ENCODE measurements at places on chromosomes 6 and 20. TPM values are rescaled to one million over a fixed set of nuclear protein-coding genes. Genes with fewer than 3 reads are reported as not detected.

The HSPA1L gene
- total RNA-seq = 0.59 TPM

The OLIG3 gene
- total RNA-seq = not detected

The IMPG1 gene
- total RNA-seq = not detected

DNA sequence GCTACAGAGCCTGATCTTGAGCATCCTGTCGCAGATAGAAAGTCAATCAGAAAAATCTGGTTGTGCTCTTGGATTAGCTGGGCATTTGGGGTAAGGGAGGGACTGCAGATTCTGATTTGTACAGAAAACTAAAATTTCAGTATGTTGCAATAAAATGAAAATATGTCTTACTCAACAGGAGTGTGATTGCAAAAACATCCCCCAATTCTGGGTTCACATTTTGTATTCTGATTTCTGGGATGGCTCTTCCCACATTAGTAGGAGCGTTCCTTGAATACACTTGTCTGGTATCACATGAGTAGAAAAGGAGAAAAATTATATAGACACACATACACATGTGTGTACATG lies 40.5 kb downstream of the PANK2 start:
- no peak for DNase-seq

DNA sequence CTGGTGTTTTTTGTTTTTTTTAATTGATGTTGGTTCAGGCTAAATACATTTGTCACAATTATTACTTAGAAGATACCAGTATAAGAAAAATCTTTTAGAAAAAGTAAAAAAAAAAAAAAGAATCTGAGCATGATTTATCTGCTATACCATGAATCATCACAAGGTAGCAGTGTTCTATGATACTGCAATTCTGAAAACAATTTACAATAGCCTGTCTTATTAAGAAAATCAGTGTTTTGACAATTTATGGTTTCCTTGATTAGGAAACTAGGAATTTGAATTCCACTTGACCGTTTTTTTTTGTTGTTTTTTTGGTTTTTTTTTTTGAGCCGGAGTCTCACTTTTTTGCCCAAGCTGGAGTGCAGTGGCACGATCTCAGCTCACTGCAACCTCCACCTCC lies 9.3 kb upstream of the MAK start:
- DNase-seq = no peak

DNA sequence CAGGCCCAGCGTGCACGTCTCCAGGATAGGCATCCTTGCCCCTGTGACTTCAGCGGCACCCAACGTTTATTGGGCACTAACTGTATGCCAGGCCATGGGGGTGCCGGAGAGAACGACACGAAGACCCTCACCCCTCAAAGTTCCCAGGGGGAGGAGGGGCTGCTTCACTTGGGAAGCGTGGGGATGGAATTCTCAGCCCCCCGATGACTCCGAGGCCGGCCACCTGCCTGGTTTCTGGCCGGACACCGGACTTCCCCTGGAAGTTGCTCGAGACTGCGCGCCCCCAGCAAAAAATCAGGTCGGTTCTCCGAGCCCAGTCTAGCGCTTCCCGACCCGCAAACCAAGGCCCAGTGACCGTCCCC lies 275 bp upstream of the MAVS start:
- DNase-seq = peak; percentile 46

DNA sequence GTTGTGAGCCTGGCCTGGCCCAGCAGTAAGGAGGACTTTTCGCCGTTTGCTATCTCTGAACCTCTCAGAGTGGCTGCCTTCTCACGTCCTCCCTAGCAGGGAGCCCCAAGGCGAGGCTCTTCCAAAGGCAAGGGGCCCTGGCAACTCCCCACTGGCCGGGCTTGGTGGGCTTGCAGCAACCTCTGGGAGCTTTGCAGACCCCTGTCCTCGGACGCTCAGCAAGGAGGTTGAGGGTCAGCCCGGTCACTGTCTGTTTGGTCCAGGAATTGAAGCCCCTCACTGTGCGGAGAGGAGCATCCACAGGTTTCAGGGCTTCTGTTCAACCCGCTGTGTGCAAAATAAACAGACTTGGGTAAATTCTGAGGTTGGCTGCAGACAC lies 28.2 kb upstream of the TBXT start:
- no peak for DNase-seq

GRCh38 chr6:143187238-143187923 lies 126.7 kb downstream of the AIG1 start:
- no peak for DNase-seq

GRCh38 chr20:63520934-63521601 lies 503 bp downstream of the PPDPF start:
- DNase-seq = peak; percentile 43

DNA sequence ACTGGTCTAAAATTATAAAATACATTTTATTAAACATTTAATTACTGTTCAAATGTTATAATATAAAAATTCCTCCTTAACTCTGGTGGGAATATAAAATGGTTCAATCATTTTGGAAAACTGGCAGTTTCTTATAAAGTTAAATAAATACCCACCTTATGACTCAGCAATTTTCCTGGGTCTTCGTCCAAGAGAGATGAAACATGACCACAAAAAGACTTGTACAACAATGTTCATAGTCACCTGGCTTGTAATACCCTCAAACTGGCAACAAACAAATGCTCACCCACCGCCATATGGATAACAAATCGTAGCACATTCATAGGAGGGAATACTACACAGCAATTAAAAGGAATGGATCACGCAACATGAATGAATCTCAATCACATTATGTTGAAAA lies 66.0 kb upstream of the RIN2 start:
- DNase-seq = no peak

- DNase-seq = no peak
Observed at GRCh38 chr20:40669692-40670091, 19.3 kb downstream of the MAFB start.

DNA sequence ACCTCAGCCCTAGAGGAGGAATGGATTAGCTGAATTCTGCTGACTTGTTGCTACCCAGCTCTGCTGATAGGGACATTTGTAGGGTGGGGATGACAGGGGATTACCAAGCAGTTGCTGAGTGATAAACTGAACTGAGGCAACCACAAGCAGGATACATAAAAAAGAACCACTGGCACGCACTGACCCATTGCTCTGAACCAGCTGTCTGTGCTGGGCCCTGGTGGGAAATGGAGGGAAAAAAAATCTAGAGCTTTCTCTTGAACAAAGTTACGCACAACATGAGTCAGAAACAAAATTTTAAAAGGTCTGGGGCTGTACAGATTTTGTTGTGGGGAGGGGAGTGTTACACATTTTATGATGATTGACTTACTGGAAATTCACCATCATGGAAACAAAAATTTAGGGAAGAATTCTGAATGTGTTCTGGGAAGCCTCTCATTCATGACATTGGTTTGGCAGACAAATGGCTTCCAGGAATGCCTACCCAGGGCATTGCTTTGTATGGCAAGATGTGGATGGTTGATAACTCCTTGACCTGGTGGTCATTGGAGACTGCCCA lies 37.7 kb downstream of the FOXO3 start:
- no peak for DNase-seq

- DNase-seq = no peak
Observed at GRCh38 chr6:73177221-73177944, 47.9 kb downstream of the KHDC1L start.

DNA sequence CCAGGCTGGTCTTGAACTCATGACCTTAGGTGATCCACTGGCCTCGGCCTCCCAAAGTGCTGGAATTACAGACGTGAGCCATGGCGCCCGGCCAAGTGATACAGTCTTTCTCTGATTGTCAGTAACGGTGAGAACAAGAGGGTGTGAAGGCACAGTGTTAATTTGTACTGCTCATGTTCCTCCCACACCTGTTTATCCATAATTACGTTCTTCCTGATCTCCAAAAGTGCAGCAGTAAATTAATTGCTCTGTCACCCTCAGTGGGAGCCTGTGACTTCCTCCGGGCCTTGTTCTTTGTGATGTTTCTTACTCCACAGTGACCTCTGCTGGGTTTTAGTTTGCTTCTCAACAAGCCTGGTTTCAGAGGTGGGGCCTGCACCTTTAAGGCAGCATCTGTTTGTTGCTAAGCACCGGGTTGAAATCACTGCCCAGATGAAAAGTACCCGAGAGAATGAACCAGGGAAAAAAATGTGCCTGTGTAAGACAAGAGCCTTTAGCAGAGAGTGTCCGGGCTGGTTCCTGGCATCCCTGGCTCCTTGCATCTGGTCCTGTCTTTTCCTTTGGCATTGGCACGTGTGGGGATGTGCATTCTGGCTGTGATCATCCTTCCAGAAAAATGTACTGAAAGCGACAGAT lies 89.1 kb upstream of the CLDN20 start:
- DNase-seq = peak; percentile 35

DNA sequence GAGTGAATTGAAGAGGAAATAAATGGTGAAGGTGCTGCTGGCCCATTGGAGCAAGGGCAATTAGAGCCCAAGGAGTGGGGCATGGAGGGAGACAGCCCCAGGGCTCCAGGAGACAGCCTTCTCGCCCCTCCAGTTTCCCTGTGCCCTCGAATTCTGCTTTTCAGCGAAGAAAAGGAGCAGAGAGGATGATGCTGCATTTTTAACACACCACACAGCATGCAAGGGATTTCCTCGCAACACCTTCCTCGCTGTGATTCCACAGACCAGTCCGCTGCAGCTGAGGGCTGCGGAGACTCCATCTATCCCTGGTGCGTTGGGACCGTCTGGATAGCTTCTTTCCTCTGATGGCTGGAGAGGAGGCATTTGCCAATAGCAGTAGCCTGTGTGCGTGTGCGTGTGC lies 41.7 kb downstream of the PTCHD4 start:
- DNase-seq = no peak

DNA sequence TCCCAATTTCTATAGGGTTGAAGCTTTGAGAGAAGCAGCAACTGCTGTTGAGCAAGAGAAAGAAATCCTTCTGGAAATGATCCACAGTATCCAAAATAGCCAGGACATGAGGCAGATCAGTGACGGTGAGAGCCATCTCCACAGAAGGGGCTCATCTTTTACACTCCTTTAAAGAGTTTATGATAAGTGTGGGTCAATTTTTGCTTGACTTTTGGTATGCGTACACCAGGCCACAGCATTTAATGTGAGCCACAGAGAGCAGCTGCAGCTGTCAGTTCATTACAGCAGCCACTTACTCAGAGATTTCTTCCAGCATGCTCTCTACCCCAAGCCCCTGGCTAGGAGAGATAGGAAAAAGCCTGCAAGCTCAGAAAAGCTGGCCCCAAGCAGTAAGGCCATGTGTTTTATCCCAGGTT lies 9.9 kb downstream of the BAG2 start:
- DNase-seq = no peak

DNA sequence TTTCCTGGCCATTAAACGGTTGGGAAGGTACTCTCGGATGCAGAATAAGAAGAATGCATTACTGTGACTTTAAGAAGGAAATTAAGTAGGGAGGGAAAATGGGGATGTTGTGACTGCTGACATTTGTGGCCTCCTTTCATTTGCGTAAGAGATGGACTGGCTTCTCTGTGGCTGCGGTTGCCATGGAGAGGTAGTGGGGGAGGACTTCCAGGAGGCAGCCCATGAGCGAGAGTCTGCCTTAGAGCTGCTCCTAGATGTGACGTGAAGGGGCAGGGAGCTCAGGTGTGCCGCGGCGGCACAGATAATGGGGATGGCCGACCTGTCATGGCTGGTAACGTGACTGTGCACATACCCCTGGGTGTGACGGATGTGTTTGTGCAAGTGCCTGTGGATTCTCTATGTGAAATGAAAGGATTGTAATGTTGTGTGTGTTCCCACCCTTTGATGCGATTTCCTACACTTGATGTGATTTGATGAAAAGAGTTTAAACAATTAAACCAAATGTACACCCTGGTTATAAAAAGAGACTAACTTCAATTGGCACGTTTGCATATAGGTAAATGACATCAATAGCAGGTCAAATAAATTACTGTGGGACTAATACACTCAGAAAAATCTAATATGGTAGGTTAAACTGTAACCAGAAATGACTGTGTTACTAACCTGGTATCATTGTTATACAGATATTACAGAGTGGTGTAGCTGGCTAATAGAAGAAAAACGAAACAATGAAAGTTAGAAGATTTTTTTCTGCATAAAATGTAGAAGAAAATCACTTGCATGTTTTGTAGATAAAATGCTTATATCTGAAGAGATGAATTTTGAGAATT lies 48.9 kb downstream of the HIVEP1 start:
- peak; percentile 51 for DNase-seq

DNA sequence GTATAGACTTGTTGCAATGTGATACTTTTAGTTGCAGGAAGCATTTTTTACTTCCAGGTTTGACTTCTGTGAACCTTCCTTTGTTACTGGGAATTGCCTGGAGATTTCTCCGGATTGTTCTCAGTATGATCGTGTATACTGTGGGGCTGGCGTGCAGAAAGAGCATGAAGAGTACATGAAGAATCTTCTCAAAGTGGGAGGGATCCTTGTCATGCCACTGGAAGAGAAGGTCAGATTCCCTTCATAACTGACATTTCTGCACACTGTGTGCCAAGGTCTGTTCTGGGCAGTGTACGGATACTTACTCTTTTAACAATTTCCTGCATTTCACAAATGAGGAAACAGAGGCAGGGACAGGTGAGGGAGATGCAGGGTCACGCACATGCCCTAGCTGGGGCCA lies 9.7 kb downstream of the PCMTD2 start:
- DNase-seq = no peak

DNA sequence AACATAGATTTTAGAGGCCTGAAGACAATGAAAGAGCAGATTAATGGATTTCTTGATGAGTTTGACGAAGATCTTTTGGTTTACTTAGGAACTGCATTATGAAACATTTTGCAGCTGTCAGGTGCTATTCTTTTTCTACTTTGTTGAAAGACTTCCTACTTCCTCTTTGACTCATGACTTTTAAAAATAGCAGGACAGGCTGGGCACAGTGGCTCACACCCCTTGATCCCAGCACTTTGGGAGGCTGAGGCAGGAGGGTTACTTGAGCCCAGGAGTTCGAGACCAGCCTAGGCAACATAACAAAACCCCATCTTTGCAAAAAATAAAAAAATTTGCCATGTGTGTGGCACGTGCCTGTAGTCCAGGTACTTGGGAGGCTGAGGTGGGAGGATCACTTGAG lies 52.0 kb downstream of the ITCH start:
- no peak for DNase-seq

DNA sequence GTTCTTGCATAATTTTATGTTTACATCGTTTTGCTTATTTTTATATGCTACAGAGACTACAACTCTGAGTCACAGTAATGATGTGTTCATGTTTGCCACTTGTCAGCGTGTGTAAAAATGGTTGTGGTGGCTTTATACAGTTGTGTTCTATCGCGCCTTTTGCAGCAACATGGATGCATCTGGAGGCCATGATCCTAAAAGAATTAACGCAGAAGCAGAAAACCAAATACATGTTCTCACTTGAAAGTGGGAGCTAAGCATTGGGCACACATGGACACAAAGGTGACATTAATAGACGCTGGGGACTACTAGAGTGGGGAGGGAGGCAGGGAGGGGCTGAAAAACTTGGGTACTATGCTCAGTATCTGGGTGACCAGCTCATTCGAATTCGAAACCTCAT lies 996 bp upstream of the SEC23B start:
- DNase-seq = no peak
